ENCODE measurements at places on chromosomes 7 and 10.

- no peak for DNase-seq
Observed at GRCh38 chr7:144133307-144133706, 10.3 kb downstream of the OR2A14 start.

DNA sequence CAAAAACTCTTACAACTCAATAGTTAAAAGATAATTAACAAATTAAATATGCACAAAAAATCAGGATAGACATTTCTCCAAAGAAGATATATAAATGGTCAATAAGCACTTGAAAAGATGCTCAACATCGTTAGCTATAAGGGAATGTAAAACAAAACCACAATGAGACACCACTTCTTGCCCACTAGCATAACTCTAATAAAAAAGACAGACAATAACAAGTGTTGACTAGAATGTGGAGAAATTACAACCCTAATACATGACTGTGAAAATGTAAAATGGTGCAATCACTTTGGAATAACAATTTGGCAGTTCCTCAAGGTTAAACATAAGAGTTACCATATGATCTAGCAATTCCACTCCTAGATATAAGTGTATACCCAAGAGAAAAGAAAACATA is 74.3 kb upstream of the PCGF5 start:
- DNase-seq: no peak

GRCh38 chr10:110160522-110160921 is 46.9 kb upstream of the MXI1 start:
- DNase-seq: no peak

DNA sequence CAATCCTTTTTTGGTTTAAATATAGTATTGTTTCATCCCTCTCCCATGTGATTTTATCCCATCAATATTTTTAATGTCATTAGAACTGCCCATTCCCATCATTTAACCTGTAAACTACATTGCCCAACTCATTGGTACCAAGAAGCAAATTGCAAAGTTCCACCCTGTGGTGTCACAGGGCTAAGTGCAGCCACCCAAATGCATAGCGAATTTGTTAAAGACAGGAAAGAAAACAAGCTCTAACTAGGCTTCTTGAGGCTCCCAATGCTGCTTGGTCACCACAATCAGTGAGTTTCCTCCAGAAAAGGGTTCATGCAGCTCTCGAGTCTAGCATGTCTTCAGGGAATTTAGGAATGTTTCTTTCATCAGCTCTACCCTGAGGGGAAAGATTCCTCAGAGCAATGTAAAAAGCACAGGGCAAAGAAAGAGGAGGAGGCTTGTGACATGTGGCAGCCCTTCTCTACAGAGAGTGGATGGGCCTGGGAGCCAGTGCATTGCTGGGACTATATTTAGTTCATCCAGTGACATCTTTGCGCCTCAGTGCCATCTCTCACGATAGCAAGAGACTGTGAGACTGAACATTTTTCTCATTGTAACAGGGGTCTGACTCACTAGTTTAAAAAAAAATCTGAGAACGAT is 58.1 kb downstream of the CAV1 start:
- DNase-seq: no peak

- no peak for DNase-seq
Observed at GRCh38 chr10:95964756-95965155, 57.0 kb downstream of the CC2D2B start.

DNA sequence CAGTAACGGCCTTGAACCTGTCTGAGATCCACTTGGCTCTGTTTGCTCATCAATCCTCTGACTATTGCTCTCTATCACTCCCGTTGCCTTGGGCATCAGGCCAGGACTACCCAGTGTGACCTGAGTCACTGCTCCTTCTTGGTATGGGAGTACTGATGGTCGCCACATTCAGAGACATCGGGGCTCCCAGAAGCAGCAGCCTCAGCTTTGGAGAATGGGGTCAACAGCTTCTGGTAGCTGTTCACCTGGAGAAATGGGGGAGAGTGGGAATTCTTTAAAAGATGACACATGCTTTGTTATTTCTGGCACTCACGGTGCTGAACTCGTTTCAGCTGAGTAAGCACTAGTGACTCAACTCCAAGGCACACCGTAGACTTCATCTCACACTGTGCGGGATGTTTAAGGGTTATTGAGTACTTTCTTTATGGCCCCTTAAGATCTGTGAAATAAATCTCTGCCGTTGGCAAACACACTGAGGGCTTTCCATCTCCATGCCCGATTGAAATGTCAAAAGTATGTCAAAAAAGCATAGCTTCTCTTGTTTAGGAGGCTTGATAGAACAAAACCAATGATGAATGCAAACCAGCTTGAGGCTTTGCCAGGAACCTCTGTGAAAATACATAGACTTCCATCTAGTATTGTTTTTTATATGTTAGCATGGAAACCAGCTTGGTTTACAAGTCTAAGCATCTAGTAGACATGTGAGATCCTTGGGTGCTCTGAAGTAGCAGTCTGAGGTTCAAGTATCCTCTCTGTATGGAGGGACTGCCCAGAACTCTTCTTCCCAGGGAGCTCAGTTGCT is 333.1 kb downstream of the CXCL12 start:
- DNase-seq: no peak

- DNase-seq: no peak
Observed at GRCh38 chr10:536371-536925, 153.0 kb downstream of the DIP2C start.

GRCh38 chr10:31982111-31982510 is 53.5 kb upstream of the ARHGAP12 start:
- no peak for DNase-seq

- no peak for DNase-seq
Observed at GRCh38 chr7:44538798-44539668, 2.1 kb downstream of the NPC1L1 start.

DNA sequence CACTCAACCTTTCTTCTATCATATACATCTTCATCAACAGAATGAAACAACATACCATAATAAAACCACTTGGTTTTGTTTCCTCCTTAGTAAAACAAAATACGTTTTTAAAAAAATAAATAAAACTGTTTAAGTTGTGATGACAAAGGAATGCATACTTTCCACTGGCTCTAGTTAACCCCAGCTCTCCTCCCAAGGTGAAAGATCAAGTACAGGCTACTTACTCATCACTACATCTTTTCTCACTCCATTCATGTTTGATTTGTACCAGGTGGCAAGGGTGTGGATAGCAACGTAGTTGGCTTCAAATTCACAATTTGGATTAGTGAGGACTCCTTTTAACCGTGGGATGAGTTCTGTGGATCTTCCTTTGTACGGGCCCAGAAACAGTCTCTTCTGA is 14.7 kb downstream of the OGA start:
- no peak for DNase-seq

- DNase-seq: no peak
Observed at GRCh38 chr7:16915405-16915804, 33.6 kb upstream of the AGR3 start.

GRCh38 chr7:121753944-121754343 is 119.0 kb upstream of the PTPRZ1 start:
- no peak for DNase-seq

DNA sequence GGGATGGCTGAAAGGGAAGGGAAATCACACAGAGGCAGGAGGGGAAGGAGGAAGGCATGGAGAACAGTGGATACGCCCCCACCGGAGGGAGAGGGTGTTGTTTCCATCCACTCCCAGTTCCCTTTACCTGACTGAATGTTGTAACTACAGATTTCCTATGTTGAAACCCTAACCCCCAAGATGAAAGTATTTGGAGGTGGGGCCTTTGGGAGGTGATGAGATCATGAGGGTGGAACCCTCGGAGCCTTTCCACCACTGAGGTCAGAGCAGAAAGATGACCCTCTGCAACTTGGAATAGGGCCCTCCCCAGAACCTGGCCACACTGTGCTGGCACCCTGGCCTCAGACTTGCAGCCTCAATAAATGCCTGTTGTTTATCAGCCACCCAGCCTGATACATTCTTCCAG is 48.6 kb upstream of the CNPY1 start:
- no peak for DNase-seq

DNA sequence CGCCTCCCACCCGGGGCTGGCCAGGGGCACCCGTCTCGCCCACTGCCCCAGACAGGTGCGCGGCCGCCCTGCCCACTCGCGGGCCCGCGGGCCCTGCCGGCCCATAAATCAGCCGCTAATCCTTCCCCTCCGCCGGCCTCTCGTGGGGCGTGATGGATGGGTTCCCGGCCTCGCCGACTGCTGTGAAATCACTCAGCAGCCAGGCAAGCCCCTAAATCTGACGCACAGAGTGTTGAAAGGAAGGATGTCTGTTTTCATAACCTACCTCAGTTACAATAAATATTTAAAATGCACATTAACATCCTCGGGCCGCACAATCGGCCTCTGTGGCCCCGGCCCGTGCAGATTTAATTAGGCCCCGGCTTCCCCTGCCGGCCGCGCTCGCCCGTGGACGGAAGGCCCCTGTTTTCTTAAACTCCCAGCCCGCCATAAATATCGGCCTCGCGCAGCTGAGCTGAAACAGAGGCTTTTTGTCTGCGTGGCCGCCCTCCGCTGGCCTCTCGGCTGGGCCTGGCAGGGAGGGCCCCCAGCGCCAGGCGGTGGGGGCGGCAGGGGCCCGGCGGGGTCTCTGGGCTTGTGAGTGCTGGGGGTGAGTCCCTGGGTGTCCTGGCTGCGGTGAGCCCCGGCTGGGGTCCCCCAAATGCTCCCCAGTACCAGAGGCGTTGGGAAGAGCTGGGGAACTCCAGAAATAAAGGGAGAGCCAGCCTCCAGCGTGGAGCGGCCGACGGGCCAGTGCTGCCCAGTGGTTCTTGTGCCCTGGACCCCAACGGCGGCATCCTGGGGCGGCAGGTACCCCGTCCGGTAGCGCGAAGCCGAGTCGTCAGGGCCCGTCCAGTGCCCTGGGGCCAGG is 90.7 kb downstream of the UNCX start:
- no peak for DNase-seq

DNA sequence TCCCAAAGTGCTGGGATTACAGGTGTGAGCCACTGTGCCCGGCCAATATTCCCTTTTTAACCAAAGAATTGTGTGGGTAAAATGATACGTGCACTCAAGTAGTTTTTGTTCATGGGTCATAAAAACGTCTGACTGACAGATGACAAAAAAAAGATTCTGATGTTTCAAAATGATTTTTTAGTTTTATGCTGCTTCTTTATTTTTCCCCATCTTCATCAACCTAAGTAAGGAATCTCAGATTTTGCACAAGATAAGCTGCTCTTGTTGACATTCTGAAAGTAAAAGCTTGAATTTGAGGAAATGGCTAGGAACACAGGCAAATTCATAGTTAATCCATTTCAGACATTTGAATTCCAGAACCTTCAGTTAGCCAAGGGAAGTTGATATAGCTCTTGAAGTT is 526.1 kb upstream of the NRP1 start:
- no peak for DNase-seq

- DNase-seq: no peak
Observed at GRCh38 chr10:117246997-117247671, 6.2 kb downstream of the SLC18A2 start.

- DNase-seq: peak; percentile 60
Observed at GRCh38 chr7:25720427-25720826, 431.6 kb upstream of the NFE2L3 start.

DNA sequence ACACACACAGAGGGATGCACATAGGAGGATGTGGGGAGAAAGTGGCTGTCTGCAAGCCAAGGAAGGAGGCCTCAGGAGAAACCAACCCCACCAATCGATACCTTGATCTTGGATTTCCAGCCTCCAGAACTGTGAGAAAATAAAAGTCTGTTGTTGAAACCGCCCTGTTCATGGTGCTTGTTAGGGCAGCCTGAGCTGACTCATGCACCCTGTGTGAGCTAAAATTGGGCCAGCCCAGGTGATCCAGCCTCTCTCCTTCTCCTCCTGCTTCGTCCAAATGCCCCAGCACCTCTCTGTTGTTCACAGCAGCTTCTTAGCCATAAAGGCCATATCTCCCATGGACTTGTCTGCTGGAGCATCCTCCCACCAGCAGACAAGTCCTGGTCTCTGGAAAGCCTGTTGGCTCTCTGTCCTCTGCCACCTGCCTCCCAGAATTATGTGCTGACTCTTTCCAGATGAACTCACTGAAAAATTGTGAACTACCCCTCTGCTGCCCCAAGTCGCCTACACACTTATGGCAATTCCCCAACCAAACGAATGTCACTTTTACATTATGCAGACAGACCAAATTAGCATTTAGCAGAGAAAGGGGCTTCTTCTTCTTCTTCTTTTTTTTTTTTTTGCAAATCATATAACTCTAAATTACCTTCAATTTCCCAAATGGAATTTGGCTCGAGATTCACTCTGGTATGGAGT is 30.2 kb upstream of the CARD11 start:
- no peak for DNase-seq

DNA sequence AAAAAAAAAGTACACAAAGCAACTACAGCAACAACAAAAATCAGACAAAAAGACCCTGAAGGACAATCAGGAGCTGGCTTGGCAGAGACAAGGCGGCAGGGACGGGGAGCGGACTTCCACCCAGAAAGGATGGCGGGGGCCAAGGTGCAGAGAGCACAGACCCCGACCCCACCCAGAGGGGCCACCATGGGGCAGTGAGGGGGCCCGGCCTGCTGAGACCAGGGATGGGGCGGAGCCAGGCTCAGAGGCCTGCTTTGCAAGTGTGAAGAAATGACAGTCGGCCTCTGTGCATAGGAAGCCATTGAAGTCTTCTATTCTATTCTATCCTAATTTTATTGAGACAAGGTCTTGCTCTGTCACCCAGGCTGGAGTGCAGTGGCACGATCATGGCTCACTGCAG is 82.0 kb downstream of the ELFN1 start:
- no peak for DNase-seq

DNA sequence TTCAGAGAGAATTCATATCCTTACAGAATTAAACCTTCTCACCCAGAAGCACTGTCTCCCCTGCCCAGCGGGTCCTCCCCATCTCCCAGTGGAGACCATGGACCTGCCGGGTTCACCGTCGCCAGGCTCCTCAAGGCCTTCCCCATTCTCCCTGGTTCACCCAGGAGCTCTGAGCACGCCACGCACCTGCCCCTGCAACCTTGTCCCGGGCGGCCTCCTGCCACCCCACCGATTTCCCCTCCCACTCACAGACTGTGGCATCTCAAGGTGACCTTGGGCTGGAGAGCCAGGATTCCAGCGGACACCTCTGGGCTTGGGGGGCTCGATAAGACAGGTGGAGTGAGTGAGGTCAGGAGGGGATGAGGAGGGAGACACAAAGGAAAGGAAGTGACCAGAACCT is 135.3 kb downstream of the PTPRN2 start:
- no peak for DNase-seq
